Omental fat pad (tissue), 4 donors: ENCODE measurements at places on chromosomes 4 and X. TPM values are rescaled to one million over a fixed set of nuclear protein-coding genes. Genes with fewer than 3 reads are reported as not detected.

- DNase-seq: no peak
Observed at GRCh38 chrX:110114260-110114776, 111.4 kb downstream of the TMEM164 start.

- DNase-seq: no peak
Observed at GRCh38 chrX:103513067-103513466, 6.2 kb downstream of the RAB40A start.

- DNase-seq: no peak
Observed at GRCh38 chrX:68421636-68422035, 11.7 kb downstream of the OPHN1 start.

- DNase-seq: no peak
Observed at GRCh38 chr4:55435141-55435841, 39.5 kb downstream of the TMEM165 start.

Gene HAND2
- total RNA-seq: 4.2 TPM

GRCh38 chr4:67020438-67020797 is 524.9 kb downstream of the CENPC start:
- no peak for DNase-seq

Gene NUDT9
- total RNA-seq: 14.4 TPM

DNA sequence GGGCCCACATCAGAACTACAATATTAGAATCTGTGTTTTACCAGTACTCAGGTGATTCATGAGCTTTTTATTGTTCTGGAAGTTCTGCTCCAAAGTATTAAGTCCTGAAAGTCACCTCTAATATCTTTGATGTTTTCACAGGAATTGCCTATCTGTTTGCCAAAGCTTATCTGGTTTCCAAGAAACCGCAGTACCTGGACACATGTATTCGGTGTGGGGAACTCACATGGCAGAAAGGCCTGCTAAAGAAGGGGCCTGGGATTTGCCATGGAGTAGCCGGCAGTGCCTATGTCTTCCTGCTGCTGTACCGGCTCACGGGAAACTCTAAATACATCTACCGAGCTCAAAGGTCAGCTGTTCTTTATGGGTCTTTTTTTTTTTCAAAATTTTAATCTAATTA is 18.4 kb upstream of the XK start:
- no peak for DNase-seq

Gene TBC1D19
- 7.7 TPM for total RNA-seq

DNA sequence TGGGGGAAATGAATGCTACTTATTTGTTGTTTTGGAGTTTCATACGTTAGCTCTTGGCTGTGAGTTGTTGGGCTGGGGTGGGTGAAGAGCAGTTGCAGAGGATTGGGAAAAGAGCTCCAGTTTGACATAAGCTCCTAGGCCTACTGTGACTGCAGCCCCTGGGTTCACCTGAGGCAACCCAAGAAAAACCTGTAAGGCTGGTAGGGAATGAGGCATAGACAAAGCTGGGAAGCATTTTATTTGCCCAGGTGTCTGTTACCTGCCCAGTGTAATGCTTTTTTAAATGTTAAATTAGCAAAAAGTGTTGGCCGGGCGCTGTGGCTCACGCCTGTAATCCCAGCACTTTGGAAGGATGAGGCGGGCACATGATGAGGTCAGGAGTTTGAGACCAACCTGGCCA is 160.0 kb downstream of the FHIP1A start:
- DNase-seq: no peak

Gene HTR2C
- total RNA-seq: not detected

DNA sequence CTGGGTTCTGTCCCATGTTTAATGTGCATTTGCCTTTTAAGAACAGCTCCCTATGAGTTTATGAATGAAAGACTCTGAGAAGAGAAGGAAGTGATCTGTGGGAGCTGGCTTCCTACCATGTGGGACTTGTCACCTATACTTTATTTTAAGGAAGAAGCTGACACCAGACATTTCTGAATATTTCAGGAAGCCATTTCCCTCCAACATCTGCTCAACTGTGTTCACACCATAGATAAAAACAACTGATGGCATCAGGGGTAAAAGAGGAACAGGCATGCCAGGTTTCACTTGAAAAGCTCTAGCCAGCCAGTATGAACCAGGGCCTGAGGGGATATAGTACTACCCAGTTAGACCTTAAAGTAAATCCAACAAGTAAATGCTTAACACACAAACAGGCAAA is 116.0 kb downstream of the COL4A6 start:
- no peak for DNase-seq

DNA sequence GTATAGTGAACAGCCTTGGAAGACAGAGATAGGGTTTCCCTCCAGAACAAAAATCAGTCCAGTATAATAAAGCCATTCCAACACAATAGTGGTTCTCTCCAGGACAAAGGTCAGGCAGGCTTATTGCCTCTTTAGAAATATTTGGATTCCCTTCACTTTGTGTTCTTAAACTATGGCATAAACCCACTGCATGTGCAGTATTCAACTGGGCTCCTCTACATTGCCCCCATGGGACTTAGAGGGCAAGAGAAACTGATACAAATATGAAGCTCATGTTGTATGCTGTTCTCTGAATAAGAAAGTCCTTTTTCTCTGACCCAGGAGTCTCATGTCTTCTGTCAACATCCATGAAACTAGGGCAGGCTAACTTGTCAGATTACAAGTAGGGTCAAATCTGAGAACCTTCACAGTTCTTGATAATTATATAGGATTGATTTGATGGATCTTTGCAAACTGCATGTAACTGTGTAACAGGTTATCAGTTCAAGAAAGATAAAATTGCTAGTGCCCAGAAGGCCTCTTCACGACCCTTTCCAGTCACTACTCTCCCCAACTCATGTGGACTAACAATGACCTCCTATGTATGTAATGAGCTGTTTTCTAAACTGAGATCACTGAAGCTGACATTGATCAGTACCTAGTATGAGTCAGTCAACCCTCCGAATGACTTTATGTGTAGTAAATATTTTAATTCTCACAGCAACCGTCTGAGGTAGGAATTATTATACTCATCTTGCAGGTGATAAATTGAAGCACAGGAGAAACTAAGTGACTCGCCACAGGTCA is 31.9 kb upstream of the FAM9C start:
- DNase-seq: no peak

- DNase-seq: no peak
Observed at GRCh38 chr4:24560868-24561368, 23.4 kb downstream of the DHX15 start.

DNA sequence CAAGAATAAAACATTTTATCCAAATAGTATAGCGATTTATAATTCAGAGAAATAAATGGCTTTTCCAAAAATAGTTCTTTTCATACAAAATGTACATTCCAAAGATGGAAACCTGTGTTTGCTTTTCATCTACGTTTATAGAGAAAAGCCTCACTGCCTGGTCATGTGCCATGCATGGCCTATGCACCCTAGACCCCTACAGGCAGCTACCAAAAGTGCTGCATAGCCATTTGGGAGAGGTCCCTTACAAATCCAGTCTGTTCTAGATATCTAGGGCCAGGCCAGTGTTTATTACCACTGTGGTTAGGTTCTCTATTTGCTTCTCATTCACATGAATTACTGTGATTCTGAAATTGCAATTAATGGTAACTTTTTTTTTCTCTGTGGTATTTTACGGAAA is 17.2 kb downstream of the HMGB2 start:
- DNase-seq: no peak

DNA sequence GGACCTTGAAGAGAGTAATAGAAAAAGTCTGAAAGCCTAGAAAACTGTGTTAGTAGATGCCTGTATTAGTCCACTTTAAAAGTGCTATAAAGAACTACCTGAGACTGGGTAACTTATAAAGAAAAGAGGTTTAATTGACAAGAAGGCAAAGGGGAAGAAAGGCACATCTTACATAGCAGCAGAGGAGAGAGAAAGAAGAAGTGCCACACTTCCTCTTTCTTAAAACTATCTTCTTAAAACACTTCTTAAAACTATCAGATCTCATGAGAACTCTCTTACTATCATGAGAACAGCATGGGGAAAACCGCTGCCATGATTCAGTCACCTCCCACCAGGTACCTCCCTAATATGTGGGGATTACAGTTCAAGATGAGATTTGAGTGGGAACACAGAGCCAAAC is 18.8 kb upstream of the COL25A1 start:
- DNase-seq: no peak

DNA sequence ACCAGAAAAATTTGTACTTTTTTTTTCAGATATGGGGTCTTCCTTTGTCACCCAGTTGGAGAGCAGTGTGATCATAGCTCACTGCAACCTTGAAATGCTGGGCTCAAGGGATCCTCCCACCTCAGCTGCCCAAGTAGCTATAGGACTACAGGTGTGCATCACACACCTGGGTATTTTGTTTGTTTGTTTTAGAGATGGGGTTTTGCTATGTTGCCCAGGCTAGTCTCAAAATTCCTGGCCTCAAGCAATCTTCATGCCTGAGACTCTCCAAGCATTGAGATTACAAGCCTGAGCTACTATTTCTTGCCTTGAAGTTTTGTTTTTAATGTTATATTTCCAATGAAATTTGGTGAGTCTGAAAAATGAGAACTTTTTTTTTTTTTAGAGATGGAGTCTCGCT is 847.8 kb downstream of the TRIML1 start:
- DNase-seq: no peak
